CD14-positive monocyte (primary cell): ENCODE measurements at places on chromosomes 16 and 17.

GRCh38 chr17:73513426-73513825 is 130.8 kb downstream of the SDK2 start:
- no peak for DNase-seq

GRCh38 chr17:31593806-31594205 is 202.3 kb downstream of the RAB11FIP4 start:
- no peak for DNase-seq

DNA sequence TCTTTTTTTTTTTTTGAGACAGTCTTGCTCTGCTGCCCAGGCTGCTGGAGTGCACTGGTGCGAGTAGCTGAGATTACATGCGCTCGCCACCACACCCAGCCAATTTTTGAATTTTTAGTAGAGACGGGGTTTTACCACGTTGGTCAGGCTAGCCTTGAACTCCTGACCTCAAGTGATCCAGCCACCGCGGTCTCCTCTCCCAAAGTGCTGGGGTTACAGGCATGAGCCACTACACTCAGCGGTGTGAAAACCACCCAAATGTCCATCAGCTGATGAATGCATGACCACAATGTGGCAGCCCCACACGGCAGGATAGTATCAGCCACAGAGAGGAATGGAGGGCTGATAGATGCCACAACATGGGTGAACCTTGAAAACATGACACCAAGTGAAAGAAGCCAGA is 2.1 kb downstream of the P2RX5 start:
- no peak for DNase-seq

DNA sequence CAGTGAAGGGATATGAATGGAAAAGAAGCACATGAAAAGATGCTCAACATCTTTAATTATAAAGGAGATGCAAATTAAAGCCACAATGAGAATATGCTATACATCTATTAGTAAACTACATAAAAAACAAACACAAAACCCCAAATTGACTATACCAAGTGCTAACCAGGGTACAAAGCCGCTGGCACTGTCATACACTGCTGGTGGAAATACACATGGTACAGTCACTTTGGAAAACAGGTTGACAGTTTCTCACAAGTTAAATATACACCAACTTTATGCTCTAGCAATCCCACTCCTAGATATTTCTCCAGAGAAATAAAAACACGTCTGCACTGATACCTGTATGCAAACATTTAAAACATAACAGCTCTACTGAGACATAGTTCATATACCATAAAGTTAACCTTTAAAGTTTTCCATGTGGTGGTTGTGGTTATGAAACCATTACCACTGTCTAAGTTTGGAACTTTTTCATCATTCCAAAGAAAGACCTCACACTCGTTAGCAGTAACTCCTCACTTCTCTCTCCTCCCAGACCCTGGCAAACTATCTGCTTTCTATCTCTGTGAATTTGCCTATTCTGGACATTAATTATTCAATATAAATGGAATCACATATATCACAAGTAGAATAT is 42.7 kb downstream of the ADGRG5 start:
- DNase-seq = no peak

- DNase-seq = no peak
Observed at GRCh38 chr17:76394166-76394565, 9.8 kb downstream of the SPHK1 start.

DNA sequence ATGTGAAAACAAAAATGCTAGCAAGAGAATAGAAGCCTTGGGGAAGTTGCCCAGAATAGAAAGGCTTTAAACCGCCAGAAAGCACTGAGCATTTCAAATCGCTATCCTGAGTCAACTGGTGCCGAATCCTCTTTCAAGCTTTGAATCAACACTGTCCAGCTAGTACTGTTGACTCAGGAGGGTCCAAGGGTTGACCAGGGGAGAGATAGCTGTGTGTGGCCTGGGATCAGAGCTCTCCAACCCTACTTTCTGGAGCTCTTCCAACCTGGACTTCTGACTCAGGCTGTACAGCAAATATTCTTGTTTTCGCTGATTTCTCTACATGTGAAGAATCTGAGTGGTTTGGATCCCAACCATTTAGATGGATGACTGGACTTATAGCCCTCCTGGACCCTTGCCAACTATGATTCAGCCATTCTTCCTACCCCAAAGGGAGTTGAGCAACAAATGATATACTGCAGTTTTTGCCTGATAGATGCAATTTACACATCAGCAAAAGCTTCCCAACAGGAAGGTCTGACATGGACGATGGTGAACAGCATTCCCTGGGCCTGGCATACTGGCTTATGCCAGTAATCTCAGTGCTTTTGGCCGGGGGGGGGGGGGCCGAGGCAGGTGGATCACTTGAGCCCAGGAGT is 154.0 kb upstream of the SDK2 start:
- DNase-seq = no peak
